Activated CD4-positive, alpha-beta T cell treated with anti-CD3 and anti-CD28 coated beads for 48 hours (primary cell): ENCODE measurements at places on chromosomes 5 and 9.

- no peak for DNase-seq
Observed at GRCh38 chr5:115932991-115933390, 29.3 kb upstream of the LVRN start.

DNA sequence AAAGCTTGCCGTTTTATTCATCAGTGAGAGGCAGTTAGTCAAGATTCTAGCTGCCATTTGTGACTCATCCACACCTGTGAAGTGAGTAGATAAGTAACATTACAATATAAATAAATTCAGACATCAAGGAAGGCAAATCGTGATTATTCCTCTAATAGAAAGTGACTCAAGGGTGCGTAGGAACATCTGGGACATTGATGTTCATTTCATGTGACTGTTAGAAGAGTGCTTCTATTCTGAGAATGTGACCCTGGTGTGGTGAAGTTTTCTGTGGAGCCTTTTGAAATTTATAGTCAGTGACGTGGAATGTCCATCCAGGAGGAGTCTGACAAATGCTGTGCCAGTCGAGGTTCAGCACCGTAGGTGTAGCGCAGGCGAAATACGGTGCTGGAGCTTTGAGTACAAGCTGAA is 48.4 kb upstream of the FAM240B start:
- DNase-seq, result no peak

DNA sequence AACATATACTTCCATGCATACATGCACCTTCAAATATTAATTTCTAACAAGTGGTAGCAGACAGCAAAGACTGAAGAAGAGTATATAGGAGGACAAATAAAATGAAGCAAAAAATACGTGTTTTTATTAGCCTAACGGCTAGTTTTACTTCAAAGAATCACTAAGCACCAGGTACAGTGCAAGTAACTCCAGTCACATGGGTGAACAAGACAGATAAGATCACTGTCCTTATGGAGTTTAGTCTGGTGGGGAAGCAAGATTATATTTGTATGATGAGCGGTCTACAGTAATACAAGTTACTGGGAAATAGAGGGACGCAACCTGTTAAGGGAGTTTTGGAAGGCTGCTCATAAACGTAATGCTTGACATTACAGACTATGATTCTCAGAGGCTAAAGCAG is 16.0 kb downstream of the FBXW2 start:
- no peak for DNase-seq

DNA sequence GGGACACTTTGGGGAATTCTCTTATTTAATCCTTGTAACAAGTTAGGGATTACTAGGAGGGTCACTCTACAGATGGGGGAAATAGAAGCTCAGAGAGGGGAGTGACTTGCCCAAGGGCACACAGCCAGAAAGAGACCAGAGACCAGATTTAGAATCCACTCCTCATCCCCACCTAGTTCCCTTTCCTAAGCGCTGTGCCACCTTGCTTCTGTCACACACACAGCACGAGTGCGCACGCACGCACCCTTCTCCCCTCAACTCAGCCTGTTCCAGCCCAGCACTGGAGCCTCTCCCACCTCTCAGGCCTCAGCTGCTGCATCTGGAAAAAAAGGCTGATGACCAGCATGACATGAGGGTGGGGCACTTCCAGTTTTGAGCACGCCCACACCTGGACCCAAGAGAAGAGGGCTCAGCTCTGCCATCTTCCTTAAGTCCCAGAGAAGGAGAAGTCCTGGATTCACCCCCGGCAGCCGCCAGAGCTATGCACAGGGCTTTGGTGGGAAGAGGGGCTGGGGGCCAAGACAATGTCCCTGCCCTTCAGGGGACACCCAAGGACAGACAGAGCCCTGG is 18.5 kb downstream of the NR5A1 start:
- no peak for DNase-seq

- DNase-seq, result no peak
Observed at GRCh38 chr5:135875567-135875966, 20.1 kb downstream of the IL9 start.

- DNase-seq, result no peak
Observed at GRCh38 chr5:177035976-177036375, 13.5 kb downstream of the ZNF346 start.

- DNase-seq, result no peak
Observed at GRCh38 chr5:573976-574375, 38.2 kb upstream of the CEP72 start.

GRCh38 chr5:89560696-89561095 is 677.7 kb upstream of the MEF2C start:
- DNase-seq, result no peak
